ENCODE measurements at places on chromosomes 5 and 9. TPM values are rescaled to one million over a fixed set of nuclear protein-coding genes. Genes with fewer than 3 reads are reported as not detected.

DNA sequence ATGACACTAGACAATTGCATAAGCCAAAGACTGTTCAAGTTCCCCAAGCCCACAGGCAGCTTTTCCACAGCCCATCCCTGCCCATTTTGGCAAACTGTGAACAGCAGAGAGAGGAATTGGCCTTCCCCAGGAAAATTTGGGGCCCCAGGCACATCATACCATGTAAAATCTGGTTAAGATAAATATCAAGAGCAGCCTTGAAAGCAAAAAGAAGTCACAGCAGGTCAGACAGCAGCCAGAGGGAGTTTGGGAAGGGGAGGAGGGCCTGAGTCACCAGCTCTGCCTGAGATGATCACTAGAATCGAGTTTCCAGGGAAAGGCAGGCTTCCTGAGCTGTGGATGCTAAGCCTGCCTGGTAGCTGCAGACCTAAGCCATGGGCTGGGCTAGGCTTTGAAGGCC, 179.2 kb downstream of the RFK start:
- no peaks in the 10 kb centered on the region for H3K4me1 ChIP-seq
- DNase-seq, result no peak
- peaks cover 10% of the 10 kb centered on the region for H3K27me3 ChIP-seq
- no peak overlapping the region for H3K27ac ChIP-seq
- no peak overlapping the region for H3K4me3 ChIP-seq

DNA sequence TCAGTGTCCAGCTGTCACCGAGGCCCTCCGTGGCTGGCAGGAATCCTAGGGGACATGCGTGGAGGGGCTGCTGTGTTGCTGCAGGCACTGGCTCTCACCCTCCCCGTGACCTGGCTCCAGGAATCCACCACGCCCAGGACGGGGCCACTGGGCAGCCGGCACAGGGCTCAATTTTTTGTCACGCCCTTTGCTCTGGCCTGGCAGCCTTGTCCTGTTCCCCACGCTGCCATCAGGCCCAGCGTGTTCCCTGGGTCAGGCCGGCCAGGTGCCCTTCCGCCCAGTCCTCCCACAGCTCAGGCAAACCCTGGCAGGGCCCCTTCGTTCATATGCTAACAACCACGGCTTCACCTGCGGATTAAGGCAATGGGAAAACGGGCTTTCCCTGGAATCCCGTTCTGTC, 37.3 kb downstream of the PROP1 start:
- DNase-seq, result no peak
- H3K4me3 ChIP-seq, result no peak overlapping the region
- H3K36me3 ChIP-seq, result no peaks in the 10 kb centered on the region
- no peaks in the 10 kb centered on the region for H3K4me1 ChIP-seq

The KIAA0825 gene
- 0.37 TPM for polyA plus RNA-seq

DNA sequence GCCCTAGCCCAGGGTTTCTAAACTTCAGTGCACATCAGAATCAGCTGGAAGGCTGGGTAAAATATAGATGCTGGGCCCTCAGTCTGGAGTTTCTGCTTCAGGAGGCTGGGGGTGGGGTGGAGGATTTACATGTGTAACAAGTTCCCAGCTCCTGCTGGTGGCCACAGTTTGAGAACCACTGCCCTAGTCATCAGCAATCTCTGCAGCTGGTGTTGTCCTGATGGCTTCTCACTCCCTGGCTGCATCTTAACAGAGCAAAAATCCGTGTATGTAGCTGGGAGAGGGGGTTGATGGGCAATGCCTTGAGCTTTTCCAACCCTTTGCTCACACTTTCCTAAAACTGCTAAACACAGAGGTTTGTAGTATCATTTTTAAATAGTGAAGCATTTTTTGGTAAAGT, 186.0 kb upstream of the KLF9 start:
- H3K27ac ChIP-seq, result peak overlapping the region; percentile 89
- peak overlapping the region; percentile 32 for H3K4me3 ChIP-seq
- no peaks in the 10 kb centered on the region for H3K27me3 ChIP-seq
- H3K36me3 ChIP-seq, result no peaks in the 10 kb centered on the region
- peak; percentile 48 for DNase-seq

The SNX30 gene
- 1.2 TPM for polyA plus RNA-seq

GRCh38 chr9:93053781-93054331, 4.6 kb upstream of the SUSD3 start:
- DNase-seq, result no peak
- H3K27ac ChIP-seq, result no peak overlapping the region
- H3K27me3 ChIP-seq, result no peaks in the 10 kb centered on the region
- no peaks in the 10 kb centered on the region for H3K36me3 ChIP-seq
- H3K4me1 ChIP-seq, result peaks cover 27% of the 10 kb centered on the region
- no peak overlapping the region for H3K4me3 ChIP-seq

The FAM81B gene
- 9.1 TPM for polyA plus RNA-seq

DNA sequence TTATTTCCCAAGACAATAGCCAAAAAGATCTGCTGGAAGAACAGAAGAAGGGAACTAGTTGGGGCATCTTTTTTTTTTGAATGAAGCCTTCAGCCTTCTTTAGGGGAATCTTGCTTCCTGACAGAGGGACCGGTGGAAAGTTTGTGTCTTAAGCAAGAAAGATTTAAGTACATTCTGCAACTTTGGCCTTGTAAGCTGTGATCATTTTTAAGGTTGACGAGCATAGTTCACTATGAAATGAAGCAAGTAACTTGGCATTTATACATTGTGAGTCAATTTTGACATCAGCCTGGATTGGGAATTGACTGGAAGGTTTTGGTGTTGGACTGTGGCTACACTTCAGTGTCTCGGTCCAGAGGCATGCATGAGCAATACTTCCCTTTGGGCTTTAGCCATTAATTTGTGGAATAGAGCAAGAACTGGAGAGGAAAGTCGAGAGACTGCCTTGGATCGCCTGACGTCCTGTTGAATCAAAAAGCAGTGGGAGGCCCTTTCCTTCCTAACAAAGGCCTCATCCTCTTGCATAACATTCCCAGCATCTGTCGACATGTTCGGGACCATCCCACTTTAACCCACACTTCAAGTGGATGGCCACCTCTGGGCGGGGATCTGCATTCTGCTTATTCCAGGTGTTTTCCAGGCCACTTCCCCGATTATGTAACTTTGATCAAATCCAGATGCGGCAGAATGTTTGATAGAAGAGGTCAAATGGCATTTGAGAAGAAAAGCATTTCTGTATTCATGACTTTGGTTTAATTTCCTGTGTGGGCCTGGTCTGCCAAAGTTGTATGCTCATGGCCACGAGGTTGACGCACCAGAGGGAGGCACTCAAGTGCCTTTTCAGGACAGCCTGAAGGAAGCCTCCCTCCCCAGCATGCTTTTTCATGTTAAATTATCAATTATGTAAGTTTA, 12.5 kb downstream of the ABL1 start:
- H3K27me3 ChIP-seq, result no peaks in the 10 kb centered on the region
- DNase-seq, result peak; percentile 84
- peak overlapping the region; percentile 55 for H3K27ac ChIP-seq
- no peaks in the 10 kb centered on the region for H3K36me3 ChIP-seq
- H3K4me1 ChIP-seq, result peaks cover 73% of the 10 kb centered on the region
- peak overlapping the region; percentile 31 for H3K4me3 ChIP-seq

GRCh38 chr9:91814201-91814600, 135.8 kb downstream of the ROR2 start:
- no peak overlapping the region for H3K4me3 ChIP-seq
- DNase-seq, result no peak
- no peaks in the 10 kb centered on the region for H3K36me3 ChIP-seq
- no peak overlapping the region for H3K27ac ChIP-seq
- no peaks in the 10 kb centered on the region for H3K4me1 ChIP-seq

DNA sequence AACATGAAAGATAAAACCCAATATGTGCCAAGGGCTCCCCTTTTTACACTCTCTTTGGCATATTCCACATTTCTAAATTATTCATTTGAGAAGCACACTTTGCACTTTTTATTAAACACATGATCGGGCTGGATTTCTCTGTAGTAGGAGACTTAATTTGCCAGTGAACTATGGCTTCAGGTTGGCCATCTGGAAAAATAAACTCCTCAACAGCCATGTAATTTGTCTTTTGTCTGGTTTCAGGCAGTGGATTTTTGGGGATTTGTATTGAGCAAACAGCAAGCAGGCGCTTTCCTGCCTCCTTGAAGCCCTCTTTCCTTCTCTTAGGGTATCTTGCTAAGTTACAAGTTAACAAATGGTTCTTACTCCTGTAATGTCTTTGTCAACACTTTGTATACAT, 73.0 kb upstream of the DMRTA1 start:
- H3K4me1 ChIP-seq, result no peaks in the 10 kb centered on the region
- no peak overlapping the region for H3K4me3 ChIP-seq
- H3K27ac ChIP-seq, result no peak overlapping the region
- no peaks in the 10 kb centered on the region for H3K36me3 ChIP-seq
- no peaks in the 10 kb centered on the region for H3K27me3 ChIP-seq

- no peak overlapping the region for H3K27ac ChIP-seq
- H3K4me1 ChIP-seq, result no peaks in the 10 kb centered on the region
- no peak for DNase-seq
- no peak overlapping the region for H3K4me3 ChIP-seq
- H3K36me3 ChIP-seq, result no peaks in the 10 kb centered on the region
Observed at GRCh38 chr5:77935506-77936364, 159.6 kb upstream of the TBCA start.

- H3K36me3 ChIP-seq, result no peaks in the 10 kb centered on the region
- no peak overlapping the region for H3K27ac ChIP-seq
- no peaks in the 10 kb centered on the region for H3K27me3 ChIP-seq
- H3K4me1 ChIP-seq, result no peaks in the 10 kb centered on the region
- no peak overlapping the region for H3K4me3 ChIP-seq
Observed at GRCh38 chr5:53733853-53734252, 173.4 kb downstream of the NDUFS4 start.

DNA sequence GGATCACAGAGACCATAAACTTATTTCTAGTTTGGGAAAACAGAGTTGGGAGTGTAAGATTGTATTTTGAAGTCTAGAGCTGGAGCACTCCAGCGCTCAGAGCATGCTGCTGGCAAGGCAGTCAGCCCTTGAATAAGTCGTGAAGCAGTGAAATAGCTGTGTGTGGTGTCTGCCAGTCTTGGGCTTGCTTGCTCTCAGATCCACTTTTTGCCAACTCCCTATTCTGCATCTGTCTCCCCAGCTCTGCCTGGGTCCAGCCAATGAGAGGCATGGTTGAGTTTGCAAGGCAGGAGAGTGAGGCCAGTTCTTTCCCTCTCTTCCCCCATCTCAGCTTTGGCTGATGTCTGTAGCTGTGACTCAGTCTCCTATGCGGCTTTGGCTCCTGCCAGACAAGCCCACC, 23.3 kb upstream of the RASGRF2 start:
- no peak overlapping the region for H3K4me3 ChIP-seq
- no peak for DNase-seq
- H3K4me1 ChIP-seq, result no peaks in the 10 kb centered on the region
- no peak overlapping the region for H3K27ac ChIP-seq

DNA sequence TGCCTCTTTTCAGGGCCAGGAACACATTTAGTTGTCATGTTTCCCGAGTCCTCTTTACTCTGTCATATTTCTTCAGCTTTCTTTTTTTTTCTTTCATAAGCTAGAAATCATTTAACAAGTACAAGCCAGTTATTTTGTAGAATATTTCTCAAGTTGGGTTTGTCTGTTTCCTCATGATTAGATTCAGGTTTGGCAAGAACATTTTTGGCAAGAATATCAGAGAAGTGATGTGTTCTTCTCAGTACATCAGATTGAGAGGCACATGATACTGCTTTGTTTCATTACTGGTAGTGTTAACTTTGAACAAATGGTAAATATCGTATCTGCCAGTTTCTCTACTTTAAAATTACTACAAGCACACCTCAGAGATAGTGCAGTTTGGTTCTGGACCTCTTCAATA, 45.1 kb downstream of the PCSK5 start:
- H3K36me3 ChIP-seq, result peaks cover 20% of the 10 kb centered on the region
- H3K27ac ChIP-seq, result no peak overlapping the region
- no peak overlapping the region for H3K4me3 ChIP-seq
- H3K4me1 ChIP-seq, result peaks cover 7% of the 10 kb centered on the region
- no peak for DNase-seq

The PITX1 gene
- polyA plus RNA-seq, result 0.06 TPM

The HAVCR2 gene
- polyA plus RNA-seq, result 1.4 TPM

DNA sequence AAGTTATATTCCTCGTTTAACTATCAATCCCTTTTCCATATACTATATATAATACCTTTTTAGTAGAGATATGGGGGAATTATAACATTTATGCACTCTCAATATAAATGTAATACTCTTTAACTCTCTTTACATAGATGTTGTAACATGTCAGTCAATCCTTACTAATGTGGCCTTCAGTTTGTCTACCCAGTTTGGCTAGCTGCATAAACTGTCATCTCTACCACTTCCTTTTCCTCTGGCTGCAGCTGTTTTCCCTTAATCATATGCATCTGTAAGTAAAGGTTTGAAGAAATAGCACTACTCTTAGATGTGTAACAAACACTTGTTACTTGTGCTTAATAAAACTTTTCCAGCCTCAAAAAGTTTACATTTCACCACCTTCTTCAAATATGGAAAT, 13.4 kb downstream of the ABHD17B start:
- H3K36me3 ChIP-seq, result no peaks in the 10 kb centered on the region
- H3K4me1 ChIP-seq, result no peaks in the 10 kb centered on the region
- no peak overlapping the region for H3K4me3 ChIP-seq
- no peak for DNase-seq
- H3K27me3 ChIP-seq, result no peaks in the 10 kb centered on the region
- no peak overlapping the region for H3K27ac ChIP-seq

- H3K4me1 ChIP-seq, result peaks cover 33% of the 10 kb centered on the region
- no peak overlapping the region for H3K4me3 ChIP-seq
- no peaks in the 10 kb centered on the region for H3K36me3 ChIP-seq
- H3K27ac ChIP-seq, result no peak overlapping the region
Observed at GRCh38 chr9:93960971-93961841, 6.1 kb upstream of the BARX1 start.

The SLC1A3 gene
- 54.2 TPM for polyA plus RNA-seq

DNA sequence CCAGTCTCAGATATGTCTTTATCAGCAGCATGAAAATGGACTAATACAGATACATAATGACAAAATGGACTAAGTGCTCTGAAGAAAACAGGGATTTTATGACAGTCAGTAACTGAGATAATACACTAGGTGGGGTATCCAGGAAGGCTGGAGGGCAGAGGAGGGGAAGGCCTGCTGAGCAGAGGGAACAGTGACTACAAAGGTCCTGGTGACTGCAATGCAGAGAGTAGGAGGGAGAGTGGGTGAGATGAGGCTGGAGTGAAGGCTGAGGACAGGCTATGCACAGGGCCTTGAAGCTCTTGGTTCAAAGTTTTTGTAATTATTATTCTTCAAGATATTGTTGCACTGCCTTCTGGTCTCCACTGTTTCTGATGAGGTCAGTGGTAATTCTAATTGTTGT, 4.9 kb downstream of the ACOT12 start:
- no peaks in the 10 kb centered on the region for H3K36me3 ChIP-seq
- H3K4me3 ChIP-seq, result no peak overlapping the region

The SHISAL2B gene
- not detected for polyA plus RNA-seq

- no peak for DNase-seq
- no peaks in the 10 kb centered on the region for H3K27me3 ChIP-seq
- no peak overlapping the region for H3K4me3 ChIP-seq
Observed at GRCh38 chr5:38208782-38209378, 49.5 kb upstream of the EGFLAM start.

The SPINK4 gene
- not detected for polyA plus RNA-seq

The TAL2 gene
- not detected for polyA plus RNA-seq

GRCh38 chr5:74357827-74358226, 282.7 kb downstream of the ENC1 start:
- H3K36me3 ChIP-seq, result no peaks in the 10 kb centered on the region
- no peaks in the 10 kb centered on the region for H3K27me3 ChIP-seq
- no peak for DNase-seq

- no peak for DNase-seq
- no peak overlapping the region for H3K27ac ChIP-seq
- H3K36me3 ChIP-seq, result no peaks in the 10 kb centered on the region
- no peak overlapping the region for H3K4me3 ChIP-seq
- peaks cover 7% of the 10 kb centered on the region for H3K4me1 ChIP-seq
- no peaks in the 10 kb centered on the region for H3K27me3 ChIP-seq
Observed at GRCh38 chr9:18429070-18429469, 44.9 kb upstream of the ADAMTSL1 start.

The ERAP2 gene
- 3.0 TPM for polyA plus RNA-seq

The QRFP gene
- not detected for polyA plus RNA-seq

The CDH9 gene
- not detected for polyA plus RNA-seq

Data from heart right ventricle (tissue), 16 donors.